ENCODE measurements at places on chromosomes 16 and 17.

GRCh38 chr17:40314584-40314956 lies 5.6 kb downstream of the RARA start:
- peak; percentile 85 for DNase-seq

DNA sequence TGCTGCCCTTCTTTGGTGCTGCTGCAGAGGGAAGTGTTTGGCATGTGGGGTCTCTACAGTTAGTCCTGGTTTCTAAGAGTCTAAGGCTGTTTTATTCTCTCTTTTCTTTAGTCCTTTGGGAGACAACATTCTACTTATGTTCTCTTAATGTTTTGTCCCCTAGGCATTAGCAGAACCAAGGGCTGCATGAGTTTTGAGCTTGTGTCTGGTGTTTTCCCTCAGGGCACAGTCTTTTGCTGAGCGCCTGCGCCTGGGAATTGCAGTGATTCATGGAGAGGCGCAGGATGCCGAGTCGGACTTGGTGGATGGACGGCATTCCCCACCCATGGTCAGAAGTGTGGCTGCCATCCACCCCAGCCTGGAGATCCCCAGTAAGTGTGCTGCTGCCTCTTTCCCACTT lies 41.1 kb upstream of the SLC5A10 start:
- DNase-seq: no peak

DNA sequence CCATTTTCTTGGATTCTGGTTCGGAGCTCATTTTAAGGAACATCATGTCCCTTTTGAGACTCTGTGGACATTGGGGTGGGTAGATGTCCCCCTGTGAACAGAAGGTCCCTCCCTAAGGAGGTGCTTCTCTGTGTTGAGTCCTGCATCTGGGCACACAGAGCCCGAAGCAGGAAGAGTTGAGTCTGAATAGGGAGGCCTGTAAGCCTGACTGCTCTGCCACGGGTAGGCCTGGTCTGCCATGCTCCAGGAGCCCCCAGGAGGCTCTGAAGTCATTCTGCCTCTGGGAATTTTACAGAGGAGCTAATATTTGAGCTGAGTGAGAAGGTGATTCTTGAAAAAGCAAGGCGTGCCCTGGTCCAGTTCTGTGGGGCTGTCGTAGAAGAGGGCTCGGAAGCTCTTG lies 50.6 kb downstream of the TENT4B start:
- no peak for DNase-seq

DNA sequence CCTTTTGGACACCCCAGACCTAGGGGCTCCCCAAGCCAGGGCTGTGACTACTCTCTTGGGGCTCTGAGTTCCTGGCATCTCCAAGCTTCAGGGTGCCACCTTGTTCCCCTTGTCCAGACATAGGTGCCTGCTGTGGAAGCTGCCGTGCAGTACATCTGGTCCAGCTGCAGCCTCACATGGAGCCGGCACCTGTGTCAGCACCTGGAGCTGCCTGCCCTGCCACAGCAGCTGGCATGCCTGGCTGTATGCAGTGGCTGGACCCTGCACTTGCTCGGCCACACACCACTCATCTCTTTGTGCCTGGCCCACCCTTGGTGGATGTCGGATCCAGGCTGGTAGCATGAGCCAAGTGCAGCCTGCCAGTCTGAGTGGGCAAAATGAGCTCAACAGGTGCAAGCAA lies 775.8 kb downstream of the CDH11 start:
- DNase-seq: peak; percentile 3

- peak; percentile 11 for DNase-seq
Observed at GRCh38 chr16:64983963-64984362, 137.9 kb downstream of the CDH11 start.

GRCh38 chr16:78925083-78925767 lies 675.3 kb downstream of the MAF start:
- DNase-seq: no peak

DNA sequence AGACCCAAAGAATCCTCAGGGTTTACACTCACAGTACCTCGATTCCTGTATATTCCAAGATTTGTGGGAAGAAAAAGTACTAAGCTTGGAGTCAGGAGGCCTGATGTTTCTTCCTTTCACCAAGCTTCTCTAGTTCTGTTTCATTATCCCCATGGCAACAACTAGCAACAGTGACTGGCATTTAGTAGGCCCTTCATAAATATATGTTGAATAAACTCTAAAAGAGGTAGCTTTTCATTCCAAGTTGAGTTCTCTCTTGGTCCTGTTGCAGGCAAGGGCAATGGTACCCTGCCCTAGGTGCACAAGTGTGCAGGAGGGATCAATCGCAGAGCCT lies 527 bp upstream of the UBE2Z start:
- DNase-seq: no peak

GRCh38 chr16:1612320-1613111 lies at the start of gene CRAMP1:
Gene CRAMP1 (plus strand): TSS chr16:1612360. CDS start chr16:1614640, 2,280 bp downstream.
- no peak for DNase-seq

DNA sequence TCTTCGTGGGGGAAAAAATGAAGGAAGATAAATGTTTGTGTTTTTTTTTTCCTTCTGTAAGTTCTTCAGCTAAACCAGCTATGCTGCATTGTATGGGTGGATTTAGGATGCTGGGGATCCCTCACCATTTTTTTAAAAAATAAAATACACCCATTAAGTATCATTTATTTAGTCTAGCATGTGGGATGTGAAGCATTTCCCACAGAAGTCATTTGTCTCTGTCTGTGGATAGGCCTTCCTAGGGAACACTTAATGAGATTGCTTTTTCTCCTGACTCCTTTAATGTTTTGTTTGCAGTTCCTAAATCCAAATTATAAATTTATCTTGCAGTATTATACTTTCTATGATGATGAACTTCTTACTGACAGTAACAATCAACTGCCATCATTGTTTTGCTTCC lies 146.7 kb downstream of the PPM1E start:
- no peak for DNase-seq

DNA sequence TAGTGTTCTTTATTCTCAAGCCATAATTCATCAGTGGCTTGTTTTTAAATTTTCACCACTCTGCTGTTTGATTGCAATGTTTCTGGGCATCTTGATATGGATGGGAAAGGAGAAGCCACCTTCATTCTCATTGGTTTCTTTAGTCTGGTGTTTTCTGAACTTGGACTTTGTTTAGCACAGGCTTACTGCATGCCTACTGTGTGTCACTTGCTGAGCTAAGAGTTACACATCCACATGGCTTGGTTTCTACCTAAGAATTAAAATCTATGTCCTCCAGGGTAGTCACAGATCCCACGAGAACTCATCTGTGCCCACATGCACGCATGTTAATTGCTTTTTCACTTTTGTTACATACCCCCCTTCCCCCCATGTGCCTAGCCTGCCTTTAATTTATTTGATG lies 4.6 kb downstream of the CMIP start:
- DNase-seq: no peak

GRCh38 chr17:80862978-80863377 lies 128.7 kb upstream of the CHMP6 start:
- no peak for DNase-seq

DNA sequence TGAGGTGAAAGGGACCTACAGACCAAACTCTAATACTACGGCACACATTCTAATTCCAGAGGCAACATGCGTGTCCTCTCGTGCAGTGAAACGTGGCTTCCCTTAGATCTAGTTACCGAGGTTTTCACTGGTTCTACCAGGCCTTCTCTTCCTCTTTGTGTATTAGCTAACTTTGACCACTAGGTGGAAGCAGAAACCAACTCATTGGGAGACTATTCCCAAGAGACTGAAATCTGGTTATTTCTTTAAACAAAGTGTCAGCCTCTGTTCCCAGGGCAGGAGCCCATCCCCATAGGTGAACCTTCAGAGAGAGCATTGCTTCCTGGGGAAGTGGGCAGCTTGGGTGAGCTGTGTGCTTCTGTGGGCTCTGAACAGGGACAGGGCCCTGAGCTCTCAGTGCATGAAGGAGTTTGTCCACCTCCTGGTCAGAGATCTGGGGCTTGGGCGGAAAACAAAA lies 19.7 kb upstream of the RCVRN start:
- peak; percentile 10 for DNase-seq

- no peak for DNase-seq
Observed at GRCh38 chr16:88354229-88355092, 28.3 kb upstream of the ZNF469 start.

- DNase-seq: no peak
Observed at GRCh38 chr17:63138713-63139112, 172.7 kb downstream of the TANC2 start.

GRCh38 chr16:89110641-89111040 lies 17.0 kb downstream of the ACSF3 start:
- no peak for DNase-seq

DNA sequence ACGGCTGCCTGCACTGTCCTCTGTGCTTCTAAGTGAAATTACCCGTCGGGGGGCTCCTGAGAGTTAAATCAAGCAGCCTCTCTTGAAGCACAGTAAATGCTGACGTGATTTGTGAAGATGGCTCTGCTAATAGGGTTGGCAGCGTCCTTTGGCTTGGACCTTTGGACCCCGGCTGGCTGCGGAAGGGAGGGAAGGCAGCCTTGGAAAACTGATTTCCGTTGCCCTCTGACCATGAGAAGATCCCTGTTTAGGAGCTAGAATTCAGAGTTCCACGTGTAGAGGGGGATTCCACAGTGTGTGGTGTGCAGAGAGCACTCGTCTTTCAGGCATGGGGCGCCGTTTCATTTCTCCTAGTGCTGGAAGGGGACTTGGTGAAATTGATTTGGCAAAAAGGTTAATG lies 640.8 kb downstream of the WWOX start:
- no peak for DNase-seq

DNA sequence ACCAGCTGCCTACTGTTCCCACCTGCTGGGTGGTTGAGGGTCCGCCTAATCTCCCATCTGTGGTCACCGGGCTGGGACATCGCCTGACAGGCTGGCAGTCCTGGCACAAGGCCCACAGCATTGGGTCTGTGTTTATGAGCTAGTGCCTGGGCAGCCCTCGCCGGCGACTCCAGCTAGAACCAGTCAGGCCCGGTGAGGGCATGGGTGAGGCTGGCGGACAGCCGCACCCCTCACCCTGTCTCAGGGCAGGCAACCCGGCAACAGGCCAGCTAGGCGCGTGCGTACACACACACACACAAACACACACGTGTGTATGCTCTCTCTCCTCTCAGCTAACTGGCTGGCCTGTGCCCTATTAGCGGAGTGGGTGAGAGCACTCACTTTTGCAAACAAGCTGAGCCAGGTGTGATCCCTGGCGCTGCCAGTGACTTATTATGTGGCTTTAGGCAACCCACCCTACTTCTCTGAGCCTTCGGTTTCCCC lies 10.4 kb downstream of the HSD11B2 start:
- DNase-seq: peak; percentile 51

DNA sequence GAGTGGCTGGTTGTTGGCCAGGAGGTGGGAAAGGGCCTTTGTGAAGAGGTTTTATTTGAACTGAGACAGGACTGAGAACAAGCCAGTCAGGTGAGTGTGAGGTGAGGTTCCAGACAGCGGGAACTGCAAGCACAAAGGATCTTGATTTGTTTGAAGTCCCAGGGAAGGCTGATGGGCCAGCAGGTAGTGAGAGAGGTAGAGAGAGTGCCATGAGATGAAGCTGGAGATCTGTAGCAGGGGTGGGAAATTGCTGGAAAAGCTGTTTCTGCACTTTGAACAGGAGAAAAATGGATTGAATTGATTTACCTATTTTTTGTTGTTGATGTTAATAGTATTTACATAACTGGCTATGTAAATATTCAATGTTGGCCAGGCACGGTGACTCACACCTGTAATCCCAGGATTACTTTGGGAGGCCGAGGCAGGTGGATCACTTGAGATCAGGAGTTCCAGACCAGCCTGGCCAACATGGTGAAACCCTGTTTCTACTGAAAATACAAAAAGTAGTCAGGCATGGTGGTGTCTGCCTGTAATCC lies 7.7 kb upstream of the DCTPP1 start:
- peak; percentile 98 for DNase-seq

DNA sequence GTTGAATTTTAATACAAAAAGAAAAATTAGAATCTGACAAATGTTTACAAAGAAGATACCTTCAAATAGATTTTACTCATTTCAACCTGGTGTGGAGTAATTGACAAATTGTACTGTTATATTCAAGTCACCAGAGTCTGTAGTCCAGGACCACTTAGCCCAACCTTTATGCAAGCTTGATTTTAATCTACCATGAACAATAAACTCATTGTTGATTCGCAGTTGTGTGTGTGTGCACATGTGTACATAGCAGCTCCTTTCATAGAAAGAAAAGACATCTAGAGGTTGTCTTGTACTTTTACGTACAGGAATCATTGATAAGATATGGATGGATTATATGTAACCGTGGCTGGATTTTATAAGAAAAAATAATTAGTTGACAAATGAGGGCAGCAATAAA lies 20.7 kb upstream of the LRRC37A start:
- DNase-seq: no peak

- DNase-seq: no peak
Observed at GRCh38 chr16:56389554-56389953, 35.8 kb downstream of the AMFR start.

DNA sequence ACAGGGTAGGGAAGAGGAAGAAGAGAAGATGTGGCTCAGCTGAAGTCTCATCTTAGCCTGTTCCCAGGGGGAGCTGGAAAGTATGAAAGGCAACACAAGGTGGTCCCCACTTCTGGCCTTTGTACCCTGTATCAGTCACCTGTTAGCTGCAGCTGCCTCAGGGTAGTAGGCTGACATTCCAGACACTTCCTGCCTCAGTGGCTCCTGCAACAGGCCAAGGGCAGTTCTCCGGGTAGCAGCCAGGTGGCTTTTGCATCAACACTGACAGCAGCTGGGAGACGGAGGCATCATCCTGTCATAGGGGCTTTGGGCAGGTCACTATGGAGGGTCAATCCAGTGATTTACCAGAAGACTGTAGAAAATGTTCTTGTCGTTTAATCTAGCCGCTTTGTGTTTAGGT lies 124.0 kb downstream of the RGS9 start:
- DNase-seq: no peak

DNA sequence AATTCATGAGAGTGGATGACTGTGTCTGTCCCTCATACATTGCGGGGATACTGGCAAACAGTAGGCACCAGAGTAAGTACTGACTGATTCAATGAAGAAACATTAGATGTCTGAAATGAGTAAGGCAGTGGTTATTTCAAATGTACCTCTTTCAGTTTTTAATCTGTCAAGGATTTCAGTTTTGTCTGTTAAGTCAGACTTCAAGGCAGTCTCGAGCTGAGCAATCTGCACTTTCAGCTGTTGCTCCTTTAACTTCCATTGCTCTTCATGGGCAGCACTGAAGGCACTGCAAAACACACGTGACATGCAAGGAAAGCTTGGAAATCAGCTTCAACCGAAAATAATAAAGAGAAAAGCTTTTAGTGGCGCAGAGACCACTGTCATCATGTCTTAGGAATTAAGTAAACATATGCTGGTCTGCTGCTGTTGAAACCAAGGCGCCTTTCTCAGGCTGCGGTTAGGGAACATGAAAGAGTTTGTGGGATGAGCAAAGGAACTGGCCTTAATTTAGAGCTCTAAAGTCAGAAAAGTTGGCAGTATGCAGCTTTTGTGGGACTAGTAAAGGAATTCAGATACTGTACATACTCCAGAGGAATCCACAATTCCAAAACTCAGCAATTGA lies 38.8 kb downstream of the RPGRIP1L start:
- DNase-seq: no peak

DNA sequence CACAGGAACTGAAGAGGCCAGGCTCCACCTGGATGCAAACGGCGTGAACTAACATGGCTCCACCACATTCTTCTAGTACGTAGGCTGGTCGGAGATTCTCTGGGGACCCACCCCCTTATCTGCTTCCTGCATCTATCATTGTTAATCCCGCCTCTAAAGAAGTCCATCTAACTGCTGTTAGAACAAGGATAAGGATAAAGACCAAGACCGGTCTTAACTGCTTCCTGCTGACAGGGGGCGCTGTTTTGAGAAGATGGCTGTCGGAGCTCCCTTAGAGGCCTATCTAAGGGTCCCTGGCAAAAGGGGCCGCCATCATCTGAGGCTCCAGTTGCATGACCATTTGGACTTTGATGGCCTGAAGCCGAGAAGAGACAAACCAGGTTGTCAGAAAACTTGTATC lies 25.8 kb upstream of the TNFSF12 start:
- DNase-seq: no peak

- no peak for DNase-seq
Observed at GRCh38 chr17:27609611-27610303, 21.2 kb upstream of the LGALS9 start.

All from NCI-H510A treated with DMSO at 0.1 percent for 48 hours (cell line).